ENCODE measurements at places on chromosomes 11 and 22. TPM values are rescaled to one million over a fixed set of nuclear protein-coding genes. Genes with fewer than 3 reads are reported as not detected.

Gene SLC22A25
- total RNA-seq = not detected

DNA sequence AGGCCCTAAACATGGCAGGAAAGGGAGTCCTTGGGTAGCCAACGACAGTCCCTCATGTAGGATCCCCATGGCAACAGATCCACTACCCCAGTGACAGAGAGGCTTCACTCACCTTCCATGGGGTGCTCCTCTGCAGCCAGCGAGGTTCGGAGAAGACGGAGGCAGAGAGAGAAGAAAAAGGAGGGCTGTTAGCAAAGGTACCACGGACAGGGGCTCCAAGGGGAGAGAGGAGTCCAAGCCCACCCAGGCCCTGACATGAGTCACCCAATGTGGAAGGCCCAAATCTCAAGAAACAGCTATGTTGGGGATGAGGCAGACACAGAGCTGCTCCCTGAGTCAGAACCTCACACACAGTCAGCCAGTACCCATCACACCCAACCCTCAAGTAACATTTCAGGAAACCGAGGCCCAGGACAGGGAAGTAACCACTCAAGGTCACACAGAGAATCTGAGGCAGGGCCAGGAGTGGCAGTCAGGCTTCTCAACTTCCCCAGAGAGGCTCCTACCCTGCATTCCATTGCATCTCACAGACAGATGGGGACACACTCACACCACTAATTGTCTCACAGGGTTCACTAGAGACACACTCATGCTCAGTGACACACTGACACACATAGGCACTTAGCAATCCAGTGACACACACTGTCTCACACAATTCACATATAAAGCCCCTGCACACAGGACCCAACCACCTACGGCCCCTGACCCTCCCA, 25.2 kb downstream of the NRXN2 start:
- no peak overlapping the region for H3K27ac ChIP-seq
- H3K27me3 ChIP-seq = no peaks in the 10 kb centered on the region
- no peaks in the 10 kb centered on the region for H3K36me3 ChIP-seq
- no peak for DNase-seq
- H3K4me3 ChIP-seq = no peak overlapping the region

- no peaks in the 10 kb centered on the region for H3K4me1 ChIP-seq
- H3K4me3 ChIP-seq = no peak overlapping the region
- no peaks in the 10 kb centered on the region for H3K36me3 ChIP-seq
Observed at GRCh38 chr22:30697975-30698374, 3.3 kb downstream of the OSBP2 start.

DNA sequence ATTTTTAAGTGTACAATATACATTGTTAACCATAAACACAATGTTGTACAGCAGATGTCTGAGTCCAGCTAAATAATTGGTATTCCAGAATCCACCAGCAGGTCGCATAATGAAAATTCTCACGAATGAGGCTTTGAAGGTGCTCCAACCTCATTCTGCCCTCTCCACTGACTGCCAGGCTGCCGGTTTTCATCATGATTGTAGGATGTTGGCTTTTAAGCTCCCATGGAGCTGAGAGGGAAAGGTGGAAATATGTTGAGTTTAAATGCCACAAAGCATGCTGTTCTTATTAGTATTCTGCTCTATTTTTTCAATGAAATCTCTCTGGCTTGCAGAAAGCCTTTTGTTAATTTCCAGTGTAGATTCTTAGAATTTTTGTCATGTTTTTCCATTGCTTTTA, 337.2 kb upstream of the DDI1 start:
- H3K4me3 ChIP-seq = no peak overlapping the region
- H3K27ac ChIP-seq = no peak overlapping the region
- no peaks in the 10 kb centered on the region for H3K4me1 ChIP-seq

- peak; percentile 75 for DNase-seq
- H3K4me3 ChIP-seq = no peak overlapping the region
- H3K36me3 ChIP-seq = no peaks in the 10 kb centered on the region
- H3K27me3 ChIP-seq = no peaks in the 10 kb centered on the region
- H3K27ac ChIP-seq = no peak overlapping the region
- H3K4me1 ChIP-seq = no peaks in the 10 kb centered on the region
Observed at GRCh38 chr22:35102663-35103062, 36.7 kb downstream of the ISX start.

DNA sequence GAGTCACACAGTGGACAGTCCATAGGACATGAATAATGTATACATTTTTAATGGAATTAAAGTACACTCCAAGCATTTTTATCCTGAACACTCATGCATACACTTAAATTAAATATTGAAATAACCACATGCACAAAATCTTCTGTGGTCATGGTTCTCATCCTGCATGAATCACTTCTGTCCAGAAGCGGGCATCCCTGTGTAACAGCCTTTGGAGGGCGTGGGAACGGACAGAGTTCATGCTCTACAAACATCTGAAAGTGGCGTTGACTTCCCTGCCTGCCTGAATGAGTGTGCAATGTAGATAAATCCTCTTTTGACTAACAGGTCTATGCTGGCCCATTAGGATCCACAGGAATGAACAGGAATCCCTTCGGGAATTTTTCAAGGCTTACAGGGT, 780.2 kb downstream of the BRD1 start:
- no peaks in the 10 kb centered on the region for H3K4me1 ChIP-seq
- H3K27me3 ChIP-seq = no peaks in the 10 kb centered on the region
- H3K27ac ChIP-seq = no peak overlapping the region
- H3K36me3 ChIP-seq = no peaks in the 10 kb centered on the region

- no peak for DNase-seq
- no peak overlapping the region for H3K27ac ChIP-seq
- H3K36me3 ChIP-seq = no peaks in the 10 kb centered on the region
Observed at GRCh38 chr11:123362186-123362585, 67.9 kb upstream of the GRAMD1B start.

- no peak overlapping the region for H3K4me3 ChIP-seq
- H3K4me1 ChIP-seq = peaks cover 5% of the 10 kb centered on the region
- no peaks in the 10 kb centered on the region for H3K27me3 ChIP-seq
- no peaks in the 10 kb centered on the region for H3K36me3 ChIP-seq
Observed at GRCh38 chr11:129453293-129453721, 77.7 kb downstream of the BARX2 start.

Gene OR8I2
- total RNA-seq = not detected

Gene OR10D3
- total RNA-seq = not detected

DNA sequence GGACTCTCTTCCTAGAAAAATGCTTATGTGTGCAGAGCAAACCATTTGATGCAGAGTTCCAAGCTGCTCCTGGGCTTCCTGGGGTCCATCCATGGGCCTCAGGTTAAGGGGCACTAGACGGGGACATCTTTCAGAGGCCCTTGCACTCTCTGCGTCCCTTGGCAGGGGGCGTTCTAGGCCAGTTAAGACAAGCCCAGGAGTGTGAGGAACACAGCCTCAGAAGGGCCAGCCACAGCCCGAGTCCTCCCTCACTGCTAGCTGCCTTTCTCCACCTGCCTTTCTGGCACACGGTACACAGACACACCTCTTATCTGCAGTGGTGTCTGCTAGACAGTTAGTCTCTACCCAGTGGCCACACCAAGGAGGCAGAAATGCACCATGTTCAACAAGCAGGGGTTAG, 18.0 kb upstream of the BID start:
- DNase-seq = no peak
- no peaks in the 10 kb centered on the region for H3K27me3 ChIP-seq
- H3K36me3 ChIP-seq = peaks cover 8% of the 10 kb centered on the region
- no peak overlapping the region for H3K4me3 ChIP-seq
- H3K4me1 ChIP-seq = no peaks in the 10 kb centered on the region

DNA sequence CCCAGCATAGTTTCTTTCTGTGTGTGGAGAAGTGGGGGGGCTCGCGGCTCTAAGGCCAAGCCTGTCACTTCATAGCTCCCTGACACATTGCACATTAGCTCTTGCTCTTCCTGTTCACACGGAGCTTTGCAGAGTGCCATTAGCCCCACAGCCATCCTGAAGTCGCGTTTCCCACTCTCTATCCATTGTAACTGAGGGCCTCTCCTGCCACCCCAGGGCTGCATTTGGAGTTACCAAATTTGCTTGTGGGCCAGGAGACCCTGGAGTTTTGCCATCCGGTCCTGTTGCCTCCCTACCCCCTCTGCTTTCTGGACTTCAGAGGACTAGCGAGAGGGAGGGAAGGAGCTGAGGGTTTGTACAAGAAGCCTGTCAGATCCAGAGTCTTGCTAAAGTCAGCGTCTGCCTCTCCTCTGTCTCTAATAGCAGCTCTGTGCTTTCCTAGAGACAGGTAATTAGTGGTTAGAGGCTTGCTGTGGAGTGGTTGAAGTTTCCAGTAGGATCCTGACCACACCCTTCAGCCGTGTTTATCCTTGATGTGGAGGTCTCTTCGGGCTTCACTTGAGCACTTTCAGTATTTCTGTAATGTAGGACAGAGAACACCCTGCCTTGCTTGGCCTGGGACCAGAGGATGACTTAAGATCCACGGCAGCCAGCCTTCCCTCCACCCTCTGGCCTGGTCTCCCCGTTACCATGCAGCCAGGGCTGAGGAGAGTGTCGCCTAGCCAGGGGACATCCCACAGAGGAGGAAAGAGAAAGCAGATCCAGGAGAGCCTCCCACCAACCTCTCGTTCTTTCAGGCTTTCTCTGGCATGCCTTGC, 14.1 kb downstream of the DCPS start:
- DNase-seq = peak; percentile 90
- H3K27me3 ChIP-seq = no peaks in the 10 kb centered on the region
- H3K27ac ChIP-seq = no peak overlapping the region
- no peak overlapping the region for H3K4me3 ChIP-seq

- DNase-seq = no peak
- no peaks in the 10 kb centered on the region for H3K27me3 ChIP-seq
- H3K4me1 ChIP-seq = no peaks in the 10 kb centered on the region
- H3K4me3 ChIP-seq = no peak overlapping the region
Observed at GRCh38 chr11:67732045-67732787, 57.8 kb upstream of the ALDH3B2 start.

DNA sequence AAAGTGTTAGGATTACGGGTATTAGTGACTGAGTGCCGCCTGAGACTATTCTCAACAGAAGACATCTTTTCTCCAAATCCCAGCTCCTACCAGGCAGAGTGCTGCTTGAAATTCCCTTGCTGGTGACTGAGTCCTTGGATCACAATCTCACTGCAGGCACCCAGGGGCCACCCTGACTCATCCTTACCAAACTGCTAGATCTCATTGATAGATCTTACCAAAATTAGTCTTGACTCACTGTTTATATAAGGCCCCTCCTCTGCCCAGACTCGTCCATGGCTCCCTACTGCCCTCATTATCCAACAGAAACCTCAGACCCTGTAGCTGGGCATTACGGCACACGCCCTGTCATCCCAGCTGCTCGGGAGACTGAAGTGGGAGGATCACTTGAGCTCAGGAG, 14.7 kb downstream of the TBC1D10A start:
- H3K4me1 ChIP-seq = peaks cover 58% of the 10 kb centered on the region
- DNase-seq = no peak
- H3K27ac ChIP-seq = peak overlapping the region; percentile 81

DNA sequence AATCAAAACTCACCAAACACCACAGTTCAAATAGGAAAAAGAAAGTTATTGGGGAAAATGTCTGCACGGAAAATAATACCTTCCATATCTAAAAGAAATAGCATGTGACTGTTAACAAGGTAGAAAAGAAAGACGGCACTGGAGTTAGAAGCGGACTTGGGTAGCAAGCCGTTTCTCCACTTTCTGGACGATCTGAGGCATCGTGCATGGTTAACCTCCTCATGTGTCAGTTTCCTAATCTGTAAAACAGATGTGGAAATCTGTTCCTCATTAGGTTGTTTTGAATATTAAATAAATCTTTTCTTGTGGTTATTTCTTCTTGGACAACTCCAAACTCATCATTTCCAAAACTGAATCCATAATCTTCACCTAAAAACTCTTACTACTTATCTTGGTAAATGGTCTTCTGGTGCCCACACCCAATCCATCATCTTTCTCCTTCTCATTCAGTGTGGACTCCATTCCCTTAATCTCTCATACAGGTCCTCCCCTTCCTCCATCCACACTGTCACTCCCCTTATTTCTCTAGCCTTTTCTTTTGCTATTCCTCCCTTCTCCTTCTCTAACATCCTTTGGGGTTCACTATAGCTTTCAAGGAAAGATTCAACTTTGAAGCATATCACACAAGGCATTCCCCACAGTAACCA, 53.5 kb downstream of the VSIG10L2 start:
- no peak overlapping the region for H3K4me3 ChIP-seq
- no peak for DNase-seq
- H3K27me3 ChIP-seq = no peaks in the 10 kb centered on the region
- no peaks in the 10 kb centered on the region for H3K4me1 ChIP-seq
- H3K36me3 ChIP-seq = no peaks in the 10 kb centered on the region

- DNase-seq = no peak
- H3K36me3 ChIP-seq = no peaks in the 10 kb centered on the region
Observed at GRCh38 chr22:37330200-37331033, 48.1 kb downstream of the CYTH4 start.

Gene RBMXL2
- 0.13 TPM for total RNA-seq

- peaks cover 2% of the 10 kb centered on the region for H3K36me3 ChIP-seq
- no peaks in the 10 kb centered on the region for H3K27me3 ChIP-seq
- no peak overlapping the region for H3K4me3 ChIP-seq
- DNase-seq = no peak
- H3K27ac ChIP-seq = no peak overlapping the region
- no peaks in the 10 kb centered on the region for H3K4me1 ChIP-seq
Observed at GRCh38 chr22:46674367-46674781, 54.2 kb downstream of the GRAMD4 start.

Gene APOA4
- not detected for total RNA-seq

- H3K36me3 ChIP-seq = no peaks in the 10 kb centered on the region
- peak; percentile 32 for DNase-seq
- peaks cover 14% of the 10 kb centered on the region for H3K4me1 ChIP-seq
- no peaks in the 10 kb centered on the region for H3K27me3 ChIP-seq
- no peak overlapping the region for H3K4me3 ChIP-seq
Observed at GRCh38 chr11:77155082-77155475, 27.0 kb downstream of the MYO7A start.

DNA sequence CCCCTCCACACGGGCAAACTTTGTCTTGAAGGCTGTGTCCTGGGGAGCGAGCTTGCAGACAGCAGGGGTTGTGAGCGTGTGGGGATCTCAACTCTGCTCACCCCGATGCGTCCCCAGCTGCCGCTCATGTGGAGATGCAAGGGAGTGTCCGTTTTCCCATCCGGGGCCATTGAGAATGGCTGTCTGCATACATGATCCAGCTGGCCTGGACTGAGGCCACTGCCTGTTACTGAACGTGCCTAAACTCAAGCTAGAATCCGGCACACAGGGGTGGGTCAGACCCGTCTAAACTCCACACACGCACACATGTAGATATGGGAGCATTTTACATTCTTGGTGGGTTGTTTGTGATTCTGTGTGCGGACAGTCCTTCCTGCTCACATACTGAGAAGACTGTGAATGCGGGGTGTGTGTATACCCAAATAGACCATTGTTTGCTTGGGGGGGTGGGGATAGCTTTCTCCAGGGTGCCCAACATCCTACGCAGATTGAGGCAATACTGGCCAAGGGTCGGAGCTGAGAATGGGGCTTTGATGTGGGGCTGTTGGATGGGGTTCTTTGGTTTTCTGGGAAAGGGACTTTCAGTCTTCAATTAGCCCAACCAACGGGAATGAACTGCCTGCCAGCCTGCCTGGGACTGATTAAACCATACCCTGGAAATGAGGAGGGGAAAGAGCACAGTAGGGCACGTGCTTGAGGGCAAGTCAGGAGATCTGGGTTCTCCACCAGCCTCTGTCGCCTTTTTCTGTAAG, 60.4 kb downstream of the ST3GAL4 start:
- no peaks in the 10 kb centered on the region for H3K4me1 ChIP-seq
- H3K4me3 ChIP-seq = peak overlapping the region; percentile 44
- no peaks in the 10 kb centered on the region for H3K27me3 ChIP-seq
- H3K27ac ChIP-seq = peak overlapping the region; percentile 45
- no peaks in the 10 kb centered on the region for H3K36me3 ChIP-seq

Data from kidney (tissue), 22 donors.